Uterus (tissue), 4 donors: ENCODE measurements at places on chromosomes 1 and 21. TPM values are rescaled to one million over a fixed set of nuclear protein-coding genes. Genes with fewer than 3 reads are reported as not detected.

- DNase-seq = no peak
Measured at GRCh38 chr1:199698222-199698621, 329.3 kb upstream of the NR5A2 start.

DNA sequence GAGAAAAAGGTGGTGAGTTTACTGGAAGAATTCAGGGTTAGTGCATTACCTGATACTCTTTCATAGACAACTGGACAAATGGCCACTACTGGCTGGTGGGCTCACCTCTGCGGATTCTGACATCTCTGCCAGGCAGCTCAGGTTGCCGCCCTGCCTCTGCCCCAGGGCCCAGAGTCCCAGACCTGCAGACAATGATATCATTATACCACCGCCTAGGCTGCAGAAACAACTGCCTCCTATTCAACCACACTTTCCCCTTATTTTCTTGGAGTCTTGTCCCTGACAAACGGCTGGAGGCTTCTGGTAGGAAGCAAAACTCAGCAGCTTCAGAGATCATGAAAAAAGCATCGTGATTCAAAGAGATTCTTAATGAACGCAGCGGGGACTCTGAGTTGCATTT lies 37.0 kb downstream of the IRF2BP2 start:
- no peak for DNase-seq

DNA sequence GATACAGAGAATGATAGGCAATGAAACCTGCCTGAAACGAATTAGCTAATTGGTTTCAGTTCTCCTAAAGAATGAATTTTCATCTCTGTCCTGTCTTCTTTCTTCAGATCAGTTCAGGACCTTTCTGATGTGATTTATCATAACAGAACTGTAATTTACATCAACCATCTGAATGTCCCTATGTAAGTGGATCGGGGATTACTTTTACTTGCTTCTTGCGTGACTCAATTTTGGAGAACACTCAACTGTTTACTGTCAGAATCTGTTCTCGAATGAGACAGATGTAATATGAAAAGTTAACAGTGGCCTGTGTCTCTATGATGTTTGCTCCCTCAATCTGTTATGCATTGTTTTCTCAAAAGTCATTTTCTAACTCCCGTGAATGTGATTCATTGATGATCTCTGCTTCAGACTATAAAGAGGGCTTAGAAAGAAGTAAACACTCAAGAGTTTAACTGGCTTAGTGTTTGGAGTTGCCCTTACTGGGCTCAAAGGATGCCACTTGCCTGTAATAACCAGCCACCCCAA lies 111.0 kb downstream of the GABPA start:
- DNase-seq = no peak

DNA sequence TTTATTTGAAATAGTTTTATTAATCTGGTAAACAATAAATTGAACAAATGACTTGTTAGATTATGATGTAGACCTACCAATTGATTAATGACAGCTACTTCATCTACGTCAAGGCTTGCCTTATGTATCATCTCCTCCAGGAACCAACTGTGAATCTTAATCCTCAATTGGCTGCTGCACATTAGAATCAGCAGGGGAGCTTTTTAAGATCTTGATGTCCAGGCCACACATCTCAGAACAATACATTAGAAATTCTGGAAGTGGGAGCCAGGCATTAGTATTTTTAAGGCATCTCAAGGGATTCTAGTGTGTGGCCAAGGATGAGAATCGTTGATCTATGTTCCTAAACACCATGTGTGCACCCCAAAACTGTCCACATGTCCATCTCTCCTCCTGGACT lies 52.0 kb upstream of the LYPLAL1 start:
- no peak for DNase-seq

The HLX gene
- 0.26 TPM for total RNA-seq
